GM04503 (cell line): ENCODE measurements at places on chromosomes 5 and 9.

DNA sequence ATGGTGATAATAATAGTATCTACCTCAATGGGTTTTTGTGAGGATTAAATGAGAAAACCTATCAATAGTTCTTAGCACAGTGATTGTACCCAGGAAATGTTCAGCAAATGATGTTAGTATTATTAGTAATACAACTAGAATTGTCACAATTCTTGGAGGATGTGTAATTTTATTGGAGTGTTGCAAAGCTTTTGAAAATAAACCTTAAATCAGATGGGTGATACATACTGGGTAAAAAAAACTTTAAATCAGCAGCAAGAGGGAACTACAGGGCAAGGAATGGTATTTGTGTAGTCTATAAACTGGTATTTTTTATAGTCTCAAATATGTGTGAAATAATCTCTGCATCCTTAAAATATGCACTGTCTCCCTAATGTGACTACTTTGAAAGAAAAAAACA, 371.6 kb downstream of the PIK3R1 start:
- DNase-seq: peak; percentile 47

DNA sequence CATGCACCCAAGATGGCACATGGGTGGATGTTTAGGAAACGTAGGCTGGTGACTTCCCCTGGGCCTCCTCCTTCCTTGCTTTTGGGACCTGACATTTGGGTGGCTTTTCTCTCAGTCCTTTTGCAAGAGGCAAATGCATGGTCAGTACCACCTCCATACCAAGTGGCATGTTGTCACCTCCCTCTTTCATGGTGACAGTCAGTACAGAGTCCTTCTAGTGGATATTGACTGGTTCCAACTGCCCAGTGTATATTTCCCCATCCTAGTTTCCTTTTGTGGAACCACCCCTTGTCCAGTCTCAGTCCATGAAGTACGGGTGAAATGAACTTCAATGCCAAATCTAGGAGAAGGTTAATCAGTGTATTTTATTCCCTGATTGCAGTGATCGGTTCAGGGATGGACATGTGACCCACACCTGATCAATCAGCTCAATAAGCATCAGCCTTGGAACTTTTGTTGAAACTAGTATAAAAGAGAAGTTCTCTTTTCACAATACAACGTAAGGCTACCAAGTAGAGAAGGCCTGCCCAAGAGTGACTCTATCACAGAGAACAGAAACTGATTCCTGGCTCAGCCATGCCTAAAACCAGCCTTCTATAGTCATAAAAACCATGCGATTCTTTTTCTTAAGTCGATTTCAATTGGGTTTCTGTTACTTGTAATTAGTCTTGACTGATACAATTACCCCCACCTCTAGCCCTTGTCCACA, 143.4 kb upstream of the KLF9 start:
- DNase-seq: no peak

DNA sequence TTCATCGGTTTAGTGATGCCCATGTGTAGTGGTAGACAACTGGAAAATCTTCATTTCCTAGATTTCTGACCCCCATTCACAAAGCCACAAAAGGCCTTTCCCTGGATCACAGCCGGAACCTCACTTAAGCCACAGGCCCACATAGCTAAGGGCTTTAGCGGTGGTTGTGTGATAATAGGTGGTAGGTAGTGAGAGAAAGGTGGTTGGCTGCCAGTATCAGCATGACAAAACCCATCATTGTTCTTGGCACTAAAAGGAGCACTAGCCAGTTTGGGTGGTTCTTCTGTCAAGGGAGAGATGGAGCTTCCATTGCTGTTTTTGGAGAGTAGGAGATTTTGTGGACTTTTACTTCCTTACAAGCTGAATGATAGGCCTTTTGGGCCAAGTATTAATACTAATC, 9.7 kb upstream of the SLC36A2 start:
- no peak for DNase-seq

GRCh38 chr5:95916687-95917085, 45.0 kb downstream of the ELL2 start:
- DNase-seq: no peak

GRCh38 chr5:74143721-74144330, 496.7 kb downstream of the ENC1 start:
- no peak for DNase-seq

DNA sequence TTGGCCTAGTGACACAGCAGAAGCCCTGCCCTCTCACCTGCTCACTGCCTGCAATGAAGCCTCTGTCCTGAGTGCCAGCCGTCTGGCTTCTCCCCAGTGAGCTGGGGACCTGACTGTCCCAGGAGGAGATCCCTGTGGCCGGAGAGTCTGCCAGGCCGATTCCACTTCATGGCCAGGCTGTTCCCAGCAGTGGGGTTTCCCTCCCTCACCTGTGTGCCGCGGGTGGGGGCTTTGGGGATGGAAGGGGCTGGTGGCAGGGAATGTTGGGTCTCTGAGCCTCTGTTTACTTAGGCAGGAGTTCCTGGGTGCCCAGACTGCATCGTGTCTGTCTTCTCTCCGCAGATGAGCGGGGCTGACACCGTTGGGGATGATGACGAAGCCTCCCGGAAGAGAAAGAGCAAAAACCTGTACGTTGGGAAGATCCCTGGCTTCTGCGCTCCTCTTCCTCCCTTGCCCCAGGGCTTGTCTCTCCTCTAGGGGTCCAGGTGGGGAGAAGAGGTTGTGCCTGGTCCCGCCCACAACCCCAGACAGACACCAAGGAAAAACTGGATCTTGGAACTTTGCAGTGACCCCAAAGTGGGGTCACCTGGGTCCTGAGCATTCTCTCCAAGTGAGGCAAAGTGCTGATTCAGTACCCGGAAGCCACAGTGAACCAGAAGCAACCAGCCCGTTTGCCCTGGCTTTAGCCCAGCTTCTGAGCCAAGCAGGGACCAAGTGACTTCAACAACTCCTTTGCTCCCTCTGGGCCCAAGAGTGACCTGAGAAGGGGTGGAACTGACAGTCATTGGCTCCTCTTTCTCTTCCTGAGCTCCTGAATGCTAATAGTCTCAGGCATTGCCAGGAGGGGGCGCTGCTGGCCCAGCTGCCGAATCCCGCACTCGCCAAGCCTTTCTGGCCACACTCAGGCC, 127.7 kb downstream of the RGS3 start:
- DNase-seq: no peak

DNA sequence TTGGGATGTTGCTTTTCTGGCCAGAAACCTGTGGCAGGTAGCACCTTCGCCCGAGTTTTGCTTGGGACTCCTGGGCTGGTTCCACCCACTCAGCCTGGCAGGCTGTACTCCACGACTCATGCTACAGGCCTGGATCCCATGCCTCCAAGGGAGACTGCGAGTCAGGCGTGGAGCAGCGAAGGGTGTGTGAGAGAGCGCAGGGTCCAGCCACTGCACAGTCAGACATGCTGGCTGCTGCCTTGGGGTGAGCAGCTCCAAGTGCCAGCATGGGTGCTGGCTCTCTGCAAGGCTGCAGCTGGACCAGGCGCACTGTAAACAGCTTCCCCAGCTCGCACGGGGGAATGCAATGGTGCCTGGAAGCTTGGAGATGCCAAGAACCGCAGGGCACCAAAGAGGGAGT, 249.6 kb upstream of the EDIL3 start:
- DNase-seq: no peak

GRCh38 chr9:87710443-87710842, 15.5 kb upstream of the CTSL start:
- DNase-seq: no peak

GRCh38 chr5:114744406-114744805, 382.5 kb downstream of the KCNN2 start:
- no peak for DNase-seq
